ENCODE measurements at places on chromosomes 7 and 10.

DNA sequence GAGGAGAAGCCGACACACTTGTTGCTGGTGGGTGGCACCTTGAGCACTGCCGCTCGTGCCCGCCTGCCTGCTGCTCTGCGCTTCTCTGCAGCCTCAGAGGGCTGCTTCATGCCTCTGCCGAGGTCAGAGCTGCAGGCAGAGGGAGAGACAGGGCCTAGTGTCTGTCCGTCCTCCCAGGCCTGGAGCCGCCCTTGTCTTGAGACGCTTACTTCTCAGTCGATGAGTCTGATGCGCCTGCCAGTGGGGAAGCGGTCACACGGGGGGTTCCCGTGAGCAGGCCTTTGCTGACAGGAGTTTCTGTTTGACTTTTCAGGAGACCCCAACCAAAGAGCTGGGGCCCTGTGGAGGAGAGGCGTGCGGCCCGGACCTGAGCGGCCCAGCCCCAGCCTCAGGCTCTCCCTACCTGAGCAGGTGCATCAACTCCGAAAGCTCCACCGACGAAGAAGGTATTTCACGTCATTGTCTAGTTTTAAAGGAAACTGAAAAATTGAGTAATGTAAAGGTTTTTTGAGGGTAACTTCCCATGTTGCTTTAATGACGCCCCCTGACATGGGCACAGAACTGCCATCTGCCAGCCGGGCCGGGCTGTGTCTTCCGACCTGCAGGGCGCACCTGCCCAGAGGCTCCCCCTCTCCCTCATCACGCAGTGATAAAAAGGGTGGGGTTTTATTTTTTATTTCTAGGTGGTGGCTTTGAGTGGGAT lies 7.8 kb upstream of the BHLHA15 start:
- DNase-seq, result peak; percentile 67

- peak; percentile 84 for DNase-seq
Measured at GRCh38 chr10:72248468-72249151, 25.1 kb upstream of the DDIT4 start.

DNA sequence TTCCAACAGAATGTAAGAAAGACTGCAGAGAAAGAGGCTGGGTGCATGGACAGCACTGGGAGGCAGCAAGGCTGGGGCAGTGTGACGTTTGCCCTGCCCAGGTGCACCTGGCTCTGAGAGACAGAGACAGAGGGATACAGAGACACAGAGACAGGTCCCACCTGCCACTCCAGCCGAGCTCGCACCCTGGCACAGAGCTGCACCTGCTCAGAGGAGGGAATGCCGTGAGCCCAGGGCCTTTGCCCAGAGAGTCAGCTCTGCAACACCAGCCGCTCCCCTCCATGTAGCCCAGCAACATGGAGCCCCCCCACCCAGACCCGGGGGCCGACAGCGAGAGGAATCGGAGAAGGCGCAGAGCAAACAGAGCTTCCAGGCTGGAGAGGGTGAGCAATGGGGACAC lies 35.3 kb upstream of the PROSER2 start:
- DNase-seq, result no peak

- DNase-seq, result peak; percentile 63
Measured at GRCh38 chr10:61900829-61901792, at the start of gene ARID5B. Gene ARID5B (plus strand): TSS chr10:61901699. CDS start chr10:61901710, 11 bp downstream.

DNA sequence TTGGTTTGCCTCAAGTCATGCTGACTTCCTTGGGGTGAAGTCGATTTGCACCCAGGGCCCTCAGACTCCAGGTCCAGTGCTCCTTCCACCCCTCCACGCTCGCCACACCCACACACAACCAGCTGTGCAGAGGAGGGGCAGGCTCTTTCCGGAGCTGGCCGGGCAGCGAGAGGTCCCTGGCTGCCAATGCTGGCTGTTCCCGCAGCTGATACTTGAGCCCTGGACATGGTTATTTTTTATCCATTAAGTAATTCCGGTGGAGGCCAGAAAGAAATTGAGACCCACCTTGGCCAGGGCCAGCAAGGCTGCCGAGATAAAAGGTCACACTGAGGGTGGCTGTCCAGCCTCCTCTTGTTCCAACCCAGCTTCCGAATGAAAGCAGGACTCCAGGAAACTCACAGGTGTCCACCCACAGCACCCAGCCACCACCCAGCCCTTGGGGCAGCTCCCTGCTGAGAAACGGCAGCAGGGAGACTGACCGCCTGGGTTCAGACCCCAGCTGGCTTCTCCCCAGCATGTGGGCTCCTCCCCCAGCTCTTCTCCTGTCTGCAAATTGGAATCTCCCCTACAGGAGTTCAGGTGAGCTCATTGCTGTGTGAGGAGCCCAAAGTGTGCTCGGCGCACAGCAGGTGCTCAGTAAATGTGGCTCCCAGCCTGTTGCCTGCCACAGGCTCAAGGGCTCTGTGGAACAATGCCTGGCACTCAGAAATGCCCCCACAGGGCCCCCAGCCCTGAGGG lies 77.8 kb downstream of the PDGFA start:
- DNase-seq, result no peak

- DNase-seq, result no peak
Measured at GRCh38 chr7:51234139-51234538, 82.5 kb downstream of the COBL start.

DNA sequence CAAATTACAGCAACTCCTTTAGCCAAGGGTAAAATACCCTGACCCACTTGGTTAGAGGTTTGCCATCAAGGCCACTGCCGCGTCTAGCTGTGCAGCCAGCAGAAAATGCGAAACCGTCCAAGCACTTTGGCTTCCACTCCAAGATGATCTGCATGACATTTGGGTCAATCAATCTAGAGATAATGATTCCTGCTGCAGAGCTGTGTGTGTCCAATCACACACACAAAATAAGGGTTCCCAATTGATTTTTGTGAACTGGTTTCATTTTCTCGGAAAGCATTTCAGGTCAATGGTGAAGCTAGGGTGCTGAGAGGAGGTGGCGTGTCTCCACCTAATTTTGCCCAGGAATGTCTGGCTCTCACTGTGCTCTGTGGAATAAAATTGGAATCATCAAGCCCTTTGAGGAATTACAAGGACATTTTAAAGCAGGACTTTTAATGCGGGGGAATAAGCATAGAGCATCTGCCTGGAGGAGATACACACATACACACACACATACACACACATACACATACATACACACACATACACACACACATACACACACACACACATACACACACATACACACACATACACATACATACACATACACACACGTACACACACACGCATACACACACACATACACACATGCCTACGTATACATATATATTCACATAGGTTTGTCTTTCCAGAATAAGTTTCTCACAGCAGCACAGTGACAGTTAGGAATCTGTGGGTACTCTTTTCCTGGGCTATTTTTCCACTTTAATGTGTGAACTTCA lies 59.5 kb downstream of the ACADSB start:
- DNase-seq, result no peak

GRCh38 chr10:63157845-63158624 lies 24.9 kb downstream of the NRBF2 start:
- no peak for DNase-seq

- DNase-seq, result no peak
Measured at GRCh38 chr7:157587805-157588560, 251.2 kb downstream of the DNAJB6 start.

DNA sequence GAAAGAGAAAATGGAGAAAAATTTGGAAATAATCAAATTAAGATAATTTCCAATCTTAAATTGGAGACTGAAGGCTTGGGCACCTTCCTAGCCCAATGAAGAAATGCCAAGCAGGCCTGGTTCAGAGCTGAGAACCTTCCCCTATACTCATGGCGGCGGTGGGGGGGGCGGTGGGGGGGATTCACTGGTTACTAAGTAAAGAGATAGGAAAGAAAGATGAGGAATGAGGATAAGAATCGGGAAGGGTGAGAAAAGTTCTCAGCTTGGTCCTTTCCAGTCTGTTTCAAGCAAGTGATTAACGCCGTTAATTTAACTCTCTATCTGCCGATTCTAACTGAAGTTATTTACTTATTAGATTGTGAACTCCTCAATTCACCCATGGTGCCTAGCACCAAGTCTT lies 41.5 kb downstream of the DPY19L1 start:
- no peak for DNase-seq

GRCh38 chr10:6044751-6045313 lies 17.3 kb downstream of the IL2RA start:
- DNase-seq, result peak; percentile 59

- DNase-seq, result no peak
Measured at GRCh38 chr10:90723416-90724068, 134.3 kb downstream of the HTR7 start.

GRCh38 chr10:93579089-93579488 lies 12.6 kb downstream of the FFAR4 start:
- DNase-seq, result no peak

GRCh38 chr7:816751-817671 lies 15.3 kb upstream of the SUN1 start:
- DNase-seq, result peak; percentile 75

DNA sequence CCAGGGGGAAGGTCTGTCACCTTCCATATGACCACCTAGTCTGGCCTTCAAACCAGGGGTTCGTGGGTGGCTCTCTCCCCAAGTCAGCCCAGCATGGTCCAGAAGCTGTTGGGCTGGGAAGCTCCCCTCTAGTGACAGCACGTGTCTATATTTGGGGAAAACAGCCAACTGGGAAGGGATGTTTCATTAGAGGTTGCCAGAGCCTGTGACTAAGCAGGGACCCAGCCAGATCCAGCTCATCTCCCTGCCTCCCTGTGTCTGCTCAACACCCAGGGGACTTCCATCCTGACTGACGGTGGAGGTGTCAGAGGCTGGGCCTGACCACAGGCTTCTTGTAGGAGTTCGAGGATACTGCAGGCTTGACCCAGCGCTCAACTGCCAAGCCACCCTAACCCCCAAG lies 10.5 kb downstream of the STYXL1 start:
- DNase-seq, result no peak

GRCh38 chr7:34869057-34869456 lies 168.2 kb downstream of the DPY19L1 start:
- no peak for DNase-seq

- peak; percentile 83 for DNase-seq
Measured at GRCh38 chr10:26438534-26439341, 597 bp downstream of the APBB1IP start.

- DNase-seq, result no peak
Measured at GRCh38 chr10:73281097-73281496, 28.7 kb upstream of the MRPS16 start.

DNA sequence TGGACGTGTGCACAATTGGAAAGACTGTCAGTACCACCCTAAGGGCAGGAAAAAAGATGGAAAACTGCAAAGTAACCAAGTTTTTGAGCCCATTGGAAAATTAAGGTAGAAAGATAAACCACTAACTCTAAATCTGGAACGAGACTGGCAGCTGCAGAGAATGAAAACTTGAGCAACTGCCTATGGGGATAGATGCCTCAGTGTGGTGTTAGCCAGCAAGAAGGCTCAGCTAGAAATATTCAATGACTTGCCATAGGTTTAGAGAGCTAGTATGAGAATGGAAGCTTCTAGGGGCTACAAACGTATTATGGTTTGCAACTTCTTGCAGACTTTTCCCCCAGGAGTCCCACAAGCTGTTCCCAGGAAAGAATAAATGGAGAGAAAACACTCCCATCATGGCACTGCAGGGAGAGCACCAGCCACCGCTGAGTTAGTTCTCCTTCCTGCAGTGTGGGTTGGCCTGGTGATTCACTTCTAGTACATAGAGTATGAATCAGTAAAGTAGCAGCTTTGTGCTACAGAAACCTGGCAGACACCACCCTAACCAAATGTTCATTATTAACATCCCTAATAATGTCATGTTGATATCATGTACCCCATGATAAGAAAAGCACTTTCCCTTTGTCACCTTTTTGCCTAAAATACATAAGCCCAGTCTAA lies 372.4 kb upstream of the VWC2 start:
- DNase-seq, result no peak

- peak; percentile 99 for DNase-seq
Measured at GRCh38 chr7:101165075-101165957, at the start of gene VGF. Gene VGF (minus strand): TSS chr7:101165569. CDS start chr7:101164843, 726 bp downstream.

DNA sequence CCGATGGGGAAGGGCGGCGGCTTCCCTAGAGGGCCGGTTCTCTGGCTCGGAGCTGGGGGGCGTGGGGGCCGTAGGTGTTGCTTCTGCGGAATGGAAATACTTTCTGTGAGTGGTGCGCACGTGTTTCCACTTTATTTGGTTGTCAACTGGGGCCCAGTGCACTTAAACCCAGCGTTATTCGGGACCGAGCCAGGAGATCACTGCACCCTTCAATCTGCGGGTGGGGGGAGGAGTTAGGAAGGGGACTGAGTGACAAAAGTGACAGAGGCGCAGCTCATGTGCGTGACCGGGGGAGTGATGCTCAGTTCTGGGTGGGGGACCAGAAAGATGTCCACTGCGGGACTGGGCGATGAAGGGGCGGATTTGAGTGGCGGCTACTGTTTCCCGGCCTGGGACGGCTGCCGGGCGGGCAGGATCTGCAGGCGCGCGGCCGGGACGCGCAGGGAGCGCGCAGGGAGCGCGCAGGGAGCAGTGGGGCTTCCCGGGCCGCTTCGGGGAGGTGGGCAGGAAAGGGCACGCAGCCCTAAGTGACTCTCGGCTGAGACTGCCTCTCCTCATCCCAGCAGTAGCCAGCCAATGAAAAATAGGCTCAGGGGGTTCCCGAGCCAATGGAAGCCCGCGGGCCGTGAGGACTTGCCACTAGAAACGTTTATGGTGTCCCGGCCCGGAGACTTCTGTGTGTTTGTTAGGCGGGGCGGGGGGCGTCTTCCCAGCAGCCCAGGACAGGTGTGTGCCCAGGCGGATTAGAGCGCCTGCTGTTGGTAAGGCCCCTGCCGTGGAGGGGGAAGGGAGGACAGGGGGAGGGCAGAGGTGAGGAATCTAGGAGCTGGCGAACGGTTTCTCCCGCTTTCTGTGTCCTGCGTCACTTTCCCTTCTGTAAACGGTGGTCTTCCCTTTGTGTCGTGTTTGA lies 54.3 kb upstream of the KDM7A start:
- peak; percentile 83 for DNase-seq

DNA sequence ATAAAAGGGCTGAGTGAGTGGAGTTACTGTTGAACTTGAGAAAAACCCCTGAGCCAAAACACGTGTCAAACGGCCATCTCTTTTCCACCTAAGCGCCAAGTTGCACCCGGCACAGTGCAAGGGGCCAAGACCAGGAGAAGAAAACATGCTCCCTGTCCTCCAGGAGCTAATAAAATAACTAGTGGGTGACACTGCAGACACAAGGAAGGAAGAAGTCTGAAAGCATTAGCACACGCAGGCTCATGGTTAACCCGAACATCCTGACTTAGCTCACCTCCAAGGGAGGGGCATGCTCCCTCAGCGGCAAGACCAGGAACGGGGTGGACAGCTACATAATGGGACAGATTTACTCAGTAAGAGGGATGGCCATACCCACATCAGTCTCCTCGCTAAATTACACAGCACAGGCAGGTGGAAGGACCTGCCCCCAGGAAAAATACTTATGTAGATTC lies 65.0 kb downstream of the PIP4K2A start:
- no peak for DNase-seq

DNA sequence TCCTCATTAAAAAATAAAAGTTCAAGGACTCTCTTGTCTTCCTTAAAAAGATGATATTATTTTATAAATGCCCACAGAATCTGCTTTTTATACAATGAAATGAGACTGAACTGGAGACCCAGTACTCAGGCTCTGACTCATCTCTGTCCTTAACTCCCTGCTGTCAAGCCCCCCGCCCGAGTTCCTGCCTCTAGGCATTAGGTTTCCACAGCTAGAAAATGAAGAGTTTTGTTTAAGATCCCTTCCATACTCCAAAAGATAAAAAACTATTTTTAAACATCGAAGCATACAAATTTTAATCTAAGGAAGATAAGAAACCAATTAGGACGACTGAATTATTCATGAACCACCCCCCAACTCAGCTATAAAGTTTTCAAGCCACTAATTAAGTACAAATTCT lies 97.7 kb upstream of the FEZF1 start:
- DNase-seq, result no peak

- no peak for DNase-seq
Measured at GRCh38 chr7:22577470-22578001, 77.5 kb upstream of the STEAP1B start.
